ENCODE measurements at places on chromosomes 3 and 15.

- no peak for DNase-seq
Measured at GRCh38 chr3:173403376-173403775, 5.8 kb downstream of the NLGN1 start.

GRCh38 chr3:189641776-189642175 lies 10.6 kb downstream of the TP63 start:
- no peak for DNase-seq

DNA sequence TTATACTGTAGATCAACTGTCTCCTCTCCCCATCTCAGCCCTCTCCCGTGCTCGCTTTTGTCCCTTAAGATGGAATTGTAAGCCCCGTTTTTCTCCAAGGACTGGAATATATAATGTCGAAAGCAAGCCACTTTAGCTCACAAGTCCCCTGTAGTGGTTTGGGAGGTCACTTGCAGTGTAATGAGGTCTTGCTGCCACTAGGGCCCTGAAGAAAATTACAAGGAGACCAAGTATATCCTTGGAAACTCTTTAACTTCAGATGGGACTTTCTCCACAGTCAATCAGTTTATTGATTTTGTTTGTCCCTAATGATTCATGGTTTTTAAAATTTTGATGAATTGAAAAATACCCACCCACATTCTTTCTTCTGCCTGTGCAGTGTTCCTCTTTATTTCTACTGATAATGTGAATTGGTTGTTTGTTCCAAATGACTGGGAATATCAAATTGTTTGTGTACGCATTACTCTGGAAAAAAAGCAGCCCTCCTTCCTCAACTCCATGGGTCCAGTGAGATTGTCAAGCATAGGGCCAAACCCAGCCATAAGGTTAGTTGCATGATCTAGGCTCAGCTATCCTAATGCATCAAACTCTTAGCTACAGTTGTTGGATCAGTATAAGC lies 294.8 kb downstream of the MCTP2 start:
- DNase-seq = no peak

- no peak for DNase-seq
Measured at GRCh38 chr15:78179286-78179840, 30.2 kb downstream of the IDH3A start.

- no peak for DNase-seq
Measured at GRCh38 chr3:173993299-173993698, 595.8 kb downstream of the NLGN1 start.

GRCh38 chr3:140546649-140547048 lies 131.2 kb upstream of the TRIM42 start:
- DNase-seq = no peak

DNA sequence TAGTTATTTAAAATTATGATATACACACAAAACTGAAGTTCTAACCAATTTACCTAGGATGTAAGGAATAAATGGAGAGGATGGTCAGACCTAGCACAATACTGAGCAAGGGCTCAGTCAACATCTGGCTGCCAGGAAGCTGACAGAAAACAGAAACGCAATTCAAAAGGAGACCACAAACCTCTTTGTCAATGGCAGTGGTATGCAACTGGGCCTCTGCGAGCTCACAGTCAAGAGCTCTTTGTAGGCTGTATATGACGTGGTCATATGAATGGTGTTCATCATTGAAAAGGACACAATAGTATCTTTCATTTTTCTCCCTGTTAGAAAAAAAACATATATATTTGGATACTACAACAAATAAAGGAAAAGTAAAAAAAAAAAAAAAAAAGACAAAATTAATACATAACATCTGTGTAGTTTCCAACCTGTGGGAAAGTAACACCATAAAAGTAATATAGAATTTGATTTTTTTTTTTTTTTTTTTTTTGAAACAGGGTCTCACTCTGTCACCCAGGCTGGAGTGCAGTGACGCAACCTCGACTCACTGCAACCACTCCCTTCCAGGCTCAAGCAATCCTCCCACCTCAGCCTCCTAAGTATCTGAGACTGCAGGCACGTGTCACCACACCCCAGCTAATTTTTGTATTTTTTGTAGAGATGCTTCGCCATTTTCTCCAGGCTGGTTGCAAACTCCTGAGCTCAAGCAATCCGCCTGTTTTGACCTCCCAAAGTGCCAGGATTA lies 37.9 kb downstream of the UBR1 start:
- no peak for DNase-seq

DNA sequence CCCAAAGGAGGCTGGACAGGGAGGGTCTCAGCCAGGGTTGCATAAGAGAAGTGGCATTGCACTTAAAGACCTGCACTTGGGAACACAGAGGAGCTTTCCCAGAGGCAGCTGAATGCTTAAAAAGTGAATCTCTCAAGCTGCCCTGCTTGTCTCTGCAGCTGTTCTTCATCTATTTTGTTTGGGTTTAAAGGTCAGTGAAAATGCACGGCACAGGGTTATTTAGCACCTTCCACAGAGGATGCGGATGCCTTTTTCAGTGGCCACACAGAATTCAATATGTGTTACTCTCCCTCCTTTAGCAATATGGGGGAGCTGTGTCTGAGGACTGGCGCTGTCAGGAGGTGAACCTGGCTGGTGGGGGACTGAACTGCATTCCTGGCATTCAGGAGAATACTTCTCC lies 22.7 kb upstream of the CTNNB1 start:
- DNase-seq = no peak

DNA sequence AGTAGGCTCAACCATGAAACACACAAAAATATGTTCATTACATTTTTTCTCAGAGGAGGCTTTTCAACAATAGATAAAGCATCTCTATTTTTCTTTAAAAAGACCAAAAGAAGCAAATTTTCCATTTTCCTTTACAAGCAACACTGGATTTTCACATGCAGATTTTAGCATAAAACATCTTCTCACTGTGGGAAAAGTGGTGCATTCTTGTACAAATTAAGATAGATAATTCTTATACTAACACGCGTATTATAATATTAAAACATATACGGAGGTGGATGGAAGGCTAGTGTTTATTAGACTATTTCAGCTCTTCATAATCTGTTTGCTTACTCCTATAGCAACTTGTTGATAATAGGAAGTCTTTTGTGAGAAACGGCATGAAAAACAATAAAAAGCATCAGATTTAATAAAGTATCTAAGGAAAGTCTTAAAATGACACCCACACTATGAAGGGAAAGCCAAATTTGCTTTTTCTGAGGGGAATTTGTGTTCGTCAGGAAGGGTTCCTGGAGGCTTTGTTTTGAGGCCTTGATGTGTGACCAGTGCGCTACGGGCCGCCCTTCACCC lies 529.6 kb downstream of the SOX2 start:
- DNase-seq = no peak

GRCh38 chr15:77753281-77753873 lies 120.7 kb upstream of the LINGO1 start:
- DNase-seq = no peak

- no peak for DNase-seq
Measured at GRCh38 chr15:79028411-79028964, 62.1 kb downstream of the RASGRF1 start.

- DNase-seq = no peak
Measured at GRCh38 chr15:71252044-71252739, 136.9 kb downstream of the THSD4 start.

- DNase-seq = no peak
Measured at GRCh38 chr3:61667383-61667782, 106.0 kb downstream of the PTPRG start.

DNA sequence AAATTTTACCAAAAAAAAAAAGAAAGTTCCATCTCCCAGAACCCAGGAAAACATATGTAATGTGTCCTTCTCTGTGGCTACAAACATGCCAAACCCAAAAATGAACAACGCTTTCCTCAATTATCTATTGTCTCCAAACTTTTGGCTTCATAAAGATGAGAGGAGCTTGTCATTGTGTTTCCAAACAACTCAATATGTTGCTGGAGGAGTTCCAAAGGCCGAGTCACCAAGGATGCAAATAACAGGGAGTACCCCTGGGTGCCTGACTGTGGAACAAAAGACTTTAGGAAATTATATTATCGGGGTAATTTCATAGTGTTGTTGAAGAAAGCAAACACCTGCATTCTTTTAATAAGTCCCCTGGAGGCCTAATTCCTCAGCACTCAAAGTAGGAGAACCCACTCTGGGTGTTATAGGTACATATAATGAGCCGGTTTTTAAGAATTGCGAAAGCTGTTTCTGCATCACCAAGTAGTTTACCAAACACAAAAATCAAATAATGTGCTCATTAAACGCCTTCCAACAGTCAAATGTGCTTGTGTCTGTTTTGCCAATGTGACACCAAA lies 206.3 kb upstream of the PRICKLE2 start:
- no peak for DNase-seq

- no peak for DNase-seq
Measured at GRCh38 chr3:72336821-72337479, 511.3 kb downstream of the SHQ1 start.

DNA sequence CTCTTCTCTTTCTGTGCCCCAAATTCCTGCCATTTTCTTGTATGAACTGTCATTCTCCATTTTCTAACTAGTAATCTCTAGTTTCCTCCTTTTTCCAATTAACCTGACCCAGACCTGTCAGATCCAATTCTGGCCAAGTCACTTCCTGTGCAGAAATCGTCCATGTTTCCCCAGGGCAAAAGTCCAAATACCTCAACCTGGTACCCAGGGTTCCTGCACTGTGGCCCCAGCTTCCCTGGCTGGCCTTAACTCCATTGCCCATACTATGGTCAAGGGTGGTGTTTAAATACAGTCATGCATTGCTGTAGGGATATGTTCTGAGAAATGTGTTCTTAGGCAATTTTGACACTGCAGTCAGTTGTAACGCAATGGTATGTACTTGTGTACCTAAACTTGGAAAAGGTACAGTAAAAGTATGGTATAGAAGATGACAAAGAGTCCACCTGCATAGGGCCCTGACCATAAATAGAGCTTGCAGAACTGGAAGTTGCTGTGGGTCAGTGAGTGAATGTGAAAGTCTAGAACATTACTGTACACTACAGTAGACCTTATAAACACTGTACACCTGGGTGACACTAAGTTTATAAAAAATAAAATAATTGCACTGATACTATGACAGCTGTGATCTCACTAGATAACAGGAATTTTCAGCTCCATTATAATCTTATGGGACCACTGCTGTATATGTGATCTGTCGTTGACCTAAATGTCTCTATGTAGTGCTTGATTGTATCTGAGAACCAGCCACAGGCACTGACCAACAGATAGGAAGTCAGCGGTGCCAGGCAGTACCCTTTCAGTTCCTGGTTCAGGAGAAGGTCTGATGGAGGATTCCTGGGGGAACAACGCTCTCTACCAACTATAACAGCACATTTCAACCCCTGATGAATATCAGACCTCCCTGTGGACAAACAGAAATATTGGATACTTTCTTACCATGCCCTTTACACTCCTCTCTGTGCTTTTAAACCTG lies 336.1 kb upstream of the PROK2 start:
- DNase-seq = no peak

DNA sequence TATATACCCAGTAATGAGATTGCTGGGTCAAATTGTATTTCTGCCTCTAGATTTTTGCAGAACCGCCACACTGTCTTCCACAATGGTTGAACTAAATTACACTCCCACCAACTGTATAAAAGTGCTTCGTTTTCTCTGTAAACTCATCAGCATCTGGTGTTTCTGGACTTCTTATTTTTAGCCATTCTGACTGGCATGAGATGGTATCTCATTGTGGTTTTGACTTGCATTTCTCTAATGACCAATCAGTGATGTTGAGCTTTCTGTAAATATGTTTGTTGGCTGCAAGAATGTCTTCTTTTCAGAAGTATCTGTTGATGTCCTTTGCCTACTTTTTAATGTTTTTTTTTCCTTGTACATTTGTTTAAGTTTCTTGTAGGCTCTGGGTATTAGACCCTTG lies 182.9 kb upstream of the TRIM42 start:
- DNase-seq = no peak

GRCh38 chr15:44713006-44713966 lies 2.0 kb downstream of the B2M start:
- no peak for DNase-seq

- no peak for DNase-seq
Measured at GRCh38 chr3:174775603-174776002, 83.5 kb upstream of the NAALADL2 start.

- no peak for DNase-seq
Measured at GRCh38 chr3:64033069-64033468, 9.8 kb upstream of the PSMD6 start.

DNA sequence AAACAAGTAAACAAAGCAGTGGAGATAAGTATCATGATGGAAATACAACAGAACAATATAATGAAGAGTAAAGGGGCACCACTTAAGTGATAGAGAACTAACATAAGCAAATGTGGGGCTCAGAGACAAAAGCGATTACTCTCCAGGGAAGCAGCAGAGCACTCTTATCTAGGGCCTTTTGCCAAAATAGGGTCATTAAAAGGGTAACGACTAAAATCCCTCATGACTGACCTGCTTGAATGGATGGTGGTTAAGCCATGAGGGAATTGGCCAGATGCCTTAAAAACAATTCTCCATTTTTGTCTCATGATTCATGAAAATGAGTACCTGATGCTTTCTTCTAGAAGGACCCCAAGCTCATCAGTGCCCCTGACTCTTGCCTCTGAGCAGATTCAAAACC lies 3.2 kb upstream of the SLC7A14 start:
- DNase-seq = peak; percentile 62

DNA sequence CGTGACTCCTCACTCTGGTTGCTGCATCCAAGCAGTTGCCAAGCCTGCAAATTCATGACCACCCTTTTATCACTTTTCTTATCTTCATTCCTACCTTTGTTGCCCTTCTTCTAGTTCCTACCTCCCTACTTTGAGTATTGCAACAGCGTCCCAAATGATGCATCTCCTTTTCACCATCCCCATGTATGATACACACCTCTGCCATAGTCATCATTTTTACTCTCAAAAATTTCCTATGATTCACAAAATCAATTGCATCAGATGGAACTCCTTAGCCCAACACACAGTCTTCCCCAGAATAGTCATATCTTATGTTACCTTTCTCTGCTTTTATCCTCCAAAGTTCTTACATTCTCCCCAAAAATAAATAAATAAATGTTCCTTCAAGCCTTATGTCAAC lies 262.6 kb downstream of the TBL1XR1 start:
- no peak for DNase-seq

- no peak for DNase-seq
Measured at GRCh38 chr3:37241880-37242279, 67.5 kb upstream of the LRRFIP2 start.

GRCh38 chr15:38549222-38549621 lies 15.4 kb downstream of the RASGRP1 start:
- no peak for DNase-seq

- no peak for DNase-seq
Measured at GRCh38 chr15:56339594-56339993, 25.6 kb upstream of the TEX9 start.

- DNase-seq = no peak
Measured at GRCh38 chr3:59784164-59784563, 734.3 kb upstream of the CFAP20DC start.

- DNase-seq = no peak
Measured at GRCh38 chr3:185342459-185343174, 20.3 kb upstream of the MAP3K13 start.

GRCh38 chr3:157354254-157354653 lies 82.4 kb upstream of the PTX3 start:
- no peak for DNase-seq

GRCh38 chr3:141442446-141442845 lies 44.4 kb upstream of the RASA2 start:
- DNase-seq = no peak

- no peak for DNase-seq
Measured at GRCh38 chr3:158264894-158265293, 155.0 kb downstream of the RSRC1 start.
